Activated effector memory CD4-positive, alpha-beta T cell treated with Interleukin-2 at 50 U/mL for 16 hours (primary cell): ENCODE measurements at places on chromosomes 7 and 10.

- DNase-seq: no peak
These were observed 387.2 kb downstream of the TCERG1L start for GRCh38 chr10:130924138-130924819.

GRCh38 chr7:42883950-42884349 is 27.9 kb downstream of the C7orf25 start:
- no peak for DNase-seq

DNA sequence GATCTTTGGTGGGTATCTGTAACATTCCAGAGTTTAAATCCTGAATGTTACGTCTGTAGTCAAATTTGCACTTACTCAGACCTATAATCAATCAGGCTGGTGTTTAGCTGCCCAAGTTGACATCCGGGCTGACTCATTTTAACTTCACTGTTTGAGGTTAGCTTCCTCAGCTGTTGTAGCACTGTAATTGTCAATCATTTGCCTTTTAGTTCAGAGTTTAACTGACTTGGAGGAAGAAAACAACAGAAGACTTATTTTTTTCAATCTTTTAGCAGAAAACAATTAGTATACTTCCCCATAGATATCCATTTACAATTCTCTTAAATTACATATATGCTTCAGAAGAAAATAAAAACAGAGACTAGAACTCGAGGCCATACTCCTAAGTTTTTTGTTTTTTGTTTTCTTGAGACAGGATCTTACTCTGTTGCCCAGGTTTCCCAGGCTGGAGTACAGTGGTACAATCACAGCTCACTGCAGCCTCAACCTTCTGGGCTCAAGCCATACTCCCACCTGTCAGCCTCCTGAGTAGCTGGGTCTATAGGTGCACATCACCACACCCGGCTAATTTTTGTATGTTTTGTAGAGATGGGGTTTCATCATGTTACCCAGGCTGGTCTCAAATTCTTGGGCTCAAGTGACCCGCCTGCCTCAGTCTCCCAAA is 38.5 kb upstream of the LRRC17 start:
- no peak for DNase-seq

DNA sequence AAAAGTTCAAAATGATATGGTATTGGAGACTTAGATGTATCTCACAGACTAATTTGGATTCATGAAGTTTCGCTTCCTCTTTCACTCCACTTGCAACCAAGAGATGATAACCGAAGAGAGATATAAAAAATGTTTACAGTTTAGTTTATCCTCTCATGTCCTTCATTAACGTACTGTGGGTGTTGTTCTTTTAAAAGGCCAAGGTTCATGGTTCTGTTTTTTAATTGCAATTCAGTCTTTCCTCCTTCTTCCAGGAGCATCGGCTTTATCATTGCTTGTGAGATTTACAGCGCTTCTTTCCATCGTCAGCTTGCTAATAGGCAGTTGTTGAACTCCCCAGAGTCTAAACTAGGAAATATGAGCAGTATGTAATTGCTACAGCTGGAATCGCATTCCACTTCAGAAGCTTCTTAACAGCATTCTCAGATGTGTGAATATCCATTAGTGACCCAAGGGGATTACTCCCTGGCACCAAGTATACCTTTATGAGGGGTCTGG is 75.9 kb upstream of the HGF start:
- no peak for DNase-seq

- no peak for DNase-seq
These were observed 803 bp downstream of the RAPGEF5 start for GRCh38 chr7:22356010-22356691.

DNA sequence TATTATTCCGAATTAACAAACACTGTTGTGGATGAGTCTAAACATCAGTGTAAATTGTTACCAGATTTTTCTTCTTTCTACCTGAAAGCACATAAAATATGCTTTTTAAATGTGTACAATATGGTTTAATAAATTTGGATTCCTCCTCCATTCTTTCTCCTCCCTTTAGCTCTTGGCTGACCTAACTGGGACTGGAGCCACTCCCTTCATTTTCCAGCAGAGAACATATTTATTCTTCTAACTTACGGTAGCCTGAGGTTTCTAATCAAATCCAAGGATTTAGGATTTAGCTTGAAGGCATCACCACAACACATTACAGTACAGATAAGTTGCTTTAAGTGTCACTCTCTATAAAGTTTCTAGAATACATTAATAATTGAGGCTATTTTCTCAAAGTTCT is 88.2 kb upstream of the SEMA3C start:
- no peak for DNase-seq
